ENCODE measurements at places on chromosomes 4 and X.

GRCh38 chr4:37132351-37132974, 112.1 kb upstream of the NWD2 start:
- DNase-seq = no peak

- no peak for DNase-seq
These were observed 831.1 kb upstream of the PABPC4L start for GRCh38 chr4:135032670-135033069.

GRCh38 chr4:3252831-3253641, 4.1 kb downstream of the MSANTD1 start:
- no peak for DNase-seq

DNA sequence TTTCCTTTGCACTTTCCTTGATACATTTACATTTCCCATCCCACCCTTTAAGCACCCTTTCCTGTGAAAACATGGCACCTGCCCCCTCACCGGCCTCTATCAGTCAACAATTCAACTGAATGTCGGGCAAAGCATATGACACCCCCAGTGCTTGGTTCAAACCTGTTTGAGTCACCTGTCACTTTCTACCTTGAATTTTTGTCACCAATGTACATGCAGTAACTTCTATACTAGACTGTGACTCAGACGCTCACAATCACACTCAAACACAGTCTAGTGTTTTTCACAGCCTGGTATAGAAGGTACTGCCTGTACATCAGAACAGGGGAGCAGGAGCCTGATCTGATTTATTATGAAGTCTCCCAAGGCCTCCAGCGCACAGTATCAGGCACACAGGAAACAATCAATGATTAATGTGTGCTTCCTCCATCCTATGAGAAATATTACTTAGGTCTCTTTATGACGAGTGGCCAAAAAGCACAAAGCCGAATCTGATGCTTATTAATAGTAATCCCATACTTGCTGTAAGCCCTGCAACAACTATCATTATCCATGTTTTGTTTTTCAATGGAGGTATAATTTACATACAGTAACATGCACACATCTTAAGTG, 49.2 kb upstream of the FAM9C start:
- DNase-seq = no peak

GRCh38 chr4:93828332-93828994, at the start of gene ATOH1:
TSS of gene ATOH1 (plus strand) at chr4:93828753. CDS start at chr4:93828927, 174 bp downstream.
- DNase-seq = peak; percentile 59

DNA sequence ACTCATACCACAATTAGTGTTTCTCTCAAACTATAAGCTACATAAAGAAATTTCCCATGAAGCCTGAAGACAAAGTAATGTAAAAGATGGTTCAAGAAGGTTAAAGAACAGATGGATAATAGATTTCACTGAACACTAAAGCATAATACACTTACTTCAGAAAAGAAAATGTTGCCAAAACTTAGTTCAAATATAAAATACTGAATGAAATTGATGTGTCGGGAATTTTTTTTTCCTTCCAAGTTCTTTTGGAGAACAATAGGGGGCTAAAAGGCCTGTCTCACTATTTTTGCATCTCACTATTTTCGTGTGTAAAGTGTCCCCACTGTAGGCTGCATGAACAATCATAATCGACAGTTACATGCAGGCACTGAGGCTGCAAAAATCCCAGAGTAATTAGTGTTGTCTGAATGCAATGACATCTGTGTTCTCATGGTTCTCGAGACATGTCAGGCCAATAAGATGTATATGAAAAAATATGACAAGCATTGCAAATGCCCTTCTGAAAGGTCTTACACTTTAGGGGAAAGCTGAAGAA, 11.9 kb upstream of the MAB21L2 start:
- no peak for DNase-seq

DNA sequence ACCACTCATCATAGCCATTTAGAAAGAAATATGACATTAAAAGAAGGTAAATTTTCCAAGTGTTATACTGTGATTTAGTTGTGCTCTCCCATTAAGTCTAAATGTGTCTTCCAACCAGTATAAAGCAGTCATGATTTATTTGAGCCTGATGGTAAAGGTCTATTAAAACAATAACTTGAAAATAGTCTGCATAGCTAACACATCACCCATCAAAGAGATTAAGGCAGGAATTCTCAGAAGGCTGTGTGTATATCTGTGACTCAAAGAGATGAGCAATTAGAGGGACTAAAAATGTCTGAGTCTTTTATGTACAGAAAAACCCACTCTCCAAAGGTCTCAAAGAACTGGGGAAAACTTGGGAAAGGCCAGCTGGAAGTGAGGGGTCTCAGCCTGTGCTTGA, 70.3 kb upstream of the IQCM start:
- DNase-seq = no peak

- DNase-seq = peak; percentile 30
These were observed 40.5 kb upstream of the SLC2A9 start for GRCh38 chr4:10061650-10062415.

- peak; percentile 64 for DNase-seq
These were observed 58.9 kb upstream of the PGM2 start for GRCh38 chr4:37767546-37767945.

- DNase-seq = no peak
These were observed 128.5 kb downstream of the MAGEC2 start for GRCh38 chrX:142076633-142077032.

DNA sequence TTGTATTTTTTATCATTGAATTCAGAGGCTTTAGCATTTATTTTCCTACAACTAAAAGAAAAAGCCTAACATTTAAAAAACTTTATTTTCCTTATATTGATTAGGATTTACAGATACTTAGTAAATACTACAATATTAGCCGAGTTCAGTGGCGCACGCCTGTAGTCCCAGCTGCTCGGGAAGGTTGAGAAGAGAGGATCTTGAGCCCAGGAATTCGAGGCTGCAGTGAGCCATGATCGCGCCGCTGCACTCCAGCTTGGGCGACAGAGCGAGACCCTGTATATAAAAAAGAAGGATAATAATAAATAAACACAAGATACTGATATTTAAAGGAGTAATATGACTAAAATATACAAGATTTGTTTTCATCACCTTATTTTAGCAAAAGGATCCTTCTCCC, 681 bp upstream of the UPF3B start:
- DNase-seq = peak; percentile 1

DNA sequence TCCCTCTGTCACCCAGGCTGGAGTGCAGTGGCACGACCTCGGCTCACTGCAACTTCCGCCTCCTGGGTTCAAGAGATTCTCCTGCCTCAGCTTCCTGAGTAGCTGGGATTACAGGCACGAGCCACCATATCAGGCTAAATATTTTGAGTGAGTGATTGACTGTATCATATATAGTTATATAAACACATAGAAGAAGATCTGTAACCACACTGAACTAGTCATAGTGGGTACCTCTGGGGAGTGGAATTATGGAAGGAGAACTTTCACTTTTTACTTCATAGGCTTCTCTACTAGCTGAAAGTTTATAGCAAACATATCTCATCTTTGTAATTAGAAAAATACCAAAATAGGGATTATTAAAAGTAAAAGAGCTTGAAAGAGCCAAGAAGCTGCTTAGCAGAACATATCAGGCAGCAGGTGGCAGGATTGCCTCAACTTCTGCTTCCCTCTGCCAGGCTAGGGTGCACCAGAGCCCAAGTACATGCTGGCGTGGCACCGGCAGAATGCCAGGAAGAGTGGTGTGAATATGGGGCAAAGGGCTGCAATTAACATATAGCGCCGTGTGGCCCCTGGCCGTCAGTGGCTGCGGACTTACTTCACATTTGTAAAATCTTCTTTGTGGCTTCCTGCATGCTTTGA, 39.5 kb upstream of the CD40LG start:
- peak; percentile 34 for DNase-seq

DNA sequence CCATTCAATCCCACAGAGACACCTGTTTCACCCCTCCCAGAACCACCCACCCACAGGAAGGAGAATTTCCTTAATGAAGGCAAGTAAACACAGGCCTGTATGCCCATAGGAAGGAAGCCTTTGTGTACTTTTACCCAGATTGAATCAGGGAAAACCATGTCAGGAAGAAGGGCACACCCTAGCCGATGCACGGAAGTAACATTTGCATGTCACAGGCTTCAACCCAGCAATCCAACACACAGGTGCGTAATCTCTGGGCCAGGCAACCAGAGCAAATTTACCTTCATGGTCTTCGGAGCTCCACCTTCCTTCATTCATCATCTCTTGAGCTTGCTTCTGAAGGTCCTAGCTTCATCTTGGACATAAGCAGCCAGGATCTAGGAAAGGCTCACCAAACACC, 206.3 kb downstream of the SHROOM3 start:
- no peak for DNase-seq

GRCh38 chr4:78524009-78524408, 27.6 kb upstream of the ANXA3 start:
- DNase-seq = no peak

- DNase-seq = peak; percentile 29
These were observed 22.3 kb downstream of the COX7B2 start for GRCh38 chr4:46886711-46887110.

DNA sequence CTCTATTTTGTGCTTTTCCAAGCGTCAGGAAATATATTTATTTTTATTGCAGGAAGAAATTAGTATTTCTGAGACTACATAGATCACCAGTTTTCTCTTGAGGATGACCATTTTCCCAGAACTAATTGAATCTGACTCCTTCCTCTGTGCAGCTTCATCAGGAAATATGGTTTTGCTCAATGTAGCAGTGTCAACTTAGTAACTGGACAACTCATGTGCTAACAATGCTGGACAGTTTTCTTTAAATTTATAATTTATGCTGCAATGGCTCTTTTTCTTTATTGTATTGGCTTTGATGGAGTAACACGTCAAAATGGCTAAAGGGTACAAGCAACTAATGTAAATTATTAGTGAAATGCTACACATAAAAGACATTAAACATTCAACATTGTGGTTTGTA, 531.5 kb downstream of the ANKRD50 start:
- no peak for DNase-seq

- peak; percentile 80 for DNase-seq
These were observed 56.0 kb downstream of the SPRY1 start for GRCh38 chr4:123452616-123453015.

GRCh38 chr4:26420438-26420837, 69.8 kb downstream of the CCKAR start:
- DNase-seq = no peak

DNA sequence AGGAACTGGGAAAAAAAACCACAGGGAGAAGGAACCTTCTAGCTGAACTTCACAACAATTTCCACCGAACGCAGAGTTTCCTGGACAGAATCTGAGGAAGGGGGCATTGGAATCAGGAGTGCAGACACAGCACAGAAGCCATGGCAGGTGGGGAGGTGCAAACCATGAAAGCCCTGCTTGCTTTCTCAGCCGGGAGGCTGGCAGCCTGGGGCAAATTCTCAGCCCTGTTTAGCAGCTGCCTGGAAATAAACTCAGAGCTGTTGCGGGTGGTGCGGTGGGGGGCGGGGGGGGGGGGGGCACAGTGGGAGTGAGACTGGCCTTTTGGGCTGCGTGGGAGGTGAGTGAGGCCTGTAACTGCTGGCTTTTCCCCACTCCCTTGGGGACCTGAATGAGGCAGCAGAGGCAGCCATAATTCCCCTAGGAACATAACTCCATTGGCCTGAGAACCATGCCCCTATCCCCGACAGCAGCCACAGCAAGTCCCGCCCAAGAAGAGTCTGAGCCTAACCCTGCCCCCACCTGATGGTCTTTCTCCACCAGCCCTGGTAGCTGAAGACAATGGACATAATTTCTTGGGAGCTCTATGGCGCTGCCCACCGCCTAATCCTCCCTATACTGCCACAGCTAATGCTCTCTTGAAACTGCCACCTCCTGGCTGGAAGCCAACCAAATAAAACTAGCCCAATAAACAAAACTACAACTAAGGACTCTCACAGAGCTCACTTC, 176.3 kb downstream of the FAM13A start:
- no peak for DNase-seq

- no peak for DNase-seq
These were observed 31.7 kb downstream of the HSD17B11 start for GRCh38 chr4:87359258-87359657.

GRCh38 chr4:5812506-5813229, 80.2 kb downstream of the CRMP1 start:
- peak; percentile 83 for DNase-seq

GRCh38 chr4:1768367-1769034, 24.6 kb upstream of the FGFR3 start:
- no peak for DNase-seq

DNA sequence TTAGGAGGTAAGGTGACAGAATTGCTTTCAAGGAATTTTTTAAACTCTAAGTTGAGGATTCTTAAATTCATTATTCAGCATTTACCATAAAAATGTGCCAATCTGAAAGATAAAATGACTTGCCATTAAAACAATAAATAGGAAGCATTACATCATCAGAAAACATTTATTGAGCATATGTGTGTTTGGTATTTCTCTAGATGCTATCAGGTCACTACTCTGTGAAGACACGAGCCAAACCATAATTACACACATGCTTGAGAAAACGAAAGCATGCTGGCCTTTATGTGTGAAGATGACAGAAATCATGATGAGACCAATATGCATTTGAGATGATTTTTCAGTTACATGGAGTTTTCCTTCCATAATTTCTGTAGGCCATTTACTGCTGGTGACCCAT, 12.3 kb upstream of the IL21 start:
- DNase-seq = no peak

DNA sequence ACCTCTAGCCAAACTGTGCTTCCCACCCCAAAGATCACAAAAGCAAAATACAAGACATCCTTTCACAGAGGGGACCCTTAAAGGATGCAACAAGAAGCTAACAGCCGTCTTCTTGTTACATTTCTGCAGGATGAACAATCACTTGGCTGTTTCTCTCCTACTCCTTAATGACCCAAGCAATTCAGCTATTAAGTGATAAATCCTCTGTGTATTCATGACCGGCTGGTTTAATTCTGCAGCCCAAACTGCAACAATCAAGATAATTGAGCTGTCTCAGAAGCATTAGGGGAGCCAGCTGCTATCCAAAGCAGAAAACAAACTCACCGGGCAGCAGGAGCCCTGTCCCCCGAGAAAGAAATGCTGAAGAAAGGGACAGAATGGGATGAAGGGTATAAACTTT, 85.9 kb upstream of the ACSL4 start:
- no peak for DNase-seq

GRCh38 chr4:90445380-90445779, 318.2 kb downstream of the CCSER1 start:
- no peak for DNase-seq

DNA sequence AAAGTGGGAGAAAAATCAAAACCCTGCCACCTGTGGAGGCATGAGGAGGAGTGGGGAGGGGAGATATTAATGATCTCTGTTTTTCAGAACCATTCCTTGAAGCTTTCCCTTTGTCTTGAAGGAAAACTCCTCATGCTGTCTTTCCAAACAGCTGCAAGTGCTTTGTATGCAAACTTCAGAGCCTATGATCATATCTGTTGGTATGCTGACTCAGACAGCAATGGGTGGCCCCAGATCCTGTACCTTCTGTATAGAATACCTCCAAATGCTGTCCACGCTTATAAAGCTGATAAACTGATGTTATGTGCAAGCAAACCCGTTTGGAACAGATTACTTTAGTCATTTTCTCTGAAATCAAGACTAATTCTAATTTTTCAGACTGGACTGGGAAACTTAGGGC, 31.9 kb downstream of the BMP15 start:
- DNase-seq = no peak

GRCh38 chr4:4388836-4389575, 2.1 kb downstream of the NSG1 start:
- DNase-seq = no peak

- peak; percentile 56 for DNase-seq
These were observed 895 bp downstream of the ADGRL3 start for GRCh38 chr4:61200916-61201526.

GRCh38 chr4:132059227-132059626, 1089.9 kb upstream of the PCDH10 start:
- peak; percentile 1 for DNase-seq

- DNase-seq = no peak
These were observed 31.4 kb downstream of the VSIG4 start for GRCh38 chrX:66008328-66008970.

Measured in MCF 10A (cell line).